Ovary (tissue), 10 donors: ENCODE measurements at places on chromosomes 7 and 10. TPM values are rescaled to one million over a fixed set of nuclear protein-coding genes. Genes with fewer than 3 reads are reported as not detected.

AKR1B15 gene
- total RNA-seq: not detected

UCN3 gene
- not detected for total RNA-seq

IL6 gene
- total RNA-seq: 8.2 TPM

MALRD1 gene
- total RNA-seq: 2.3 TPM

TET1 gene
- total RNA-seq: 5.3 TPM

TAS2R16 gene
- not detected for total RNA-seq

ZNF467 gene
- 8.7 TPM for total RNA-seq

LHFPL3 gene
- not detected for total RNA-seq

RNF32 gene
- 1.7 TPM for total RNA-seq

GRCh38 chr10:43090188-43090587 is 13.3 kb downstream of the RET start:
- H3K4me1 ChIP-seq: no peaks in the 10 kb centered on the region
- H3K27ac ChIP-seq: no peak overlapping the region
- H3K4me3 ChIP-seq: no peak overlapping the region
- DNase-seq: no peak
- no peaks in the 10 kb centered on the region for H3K36me3 ChIP-seq

DNA sequence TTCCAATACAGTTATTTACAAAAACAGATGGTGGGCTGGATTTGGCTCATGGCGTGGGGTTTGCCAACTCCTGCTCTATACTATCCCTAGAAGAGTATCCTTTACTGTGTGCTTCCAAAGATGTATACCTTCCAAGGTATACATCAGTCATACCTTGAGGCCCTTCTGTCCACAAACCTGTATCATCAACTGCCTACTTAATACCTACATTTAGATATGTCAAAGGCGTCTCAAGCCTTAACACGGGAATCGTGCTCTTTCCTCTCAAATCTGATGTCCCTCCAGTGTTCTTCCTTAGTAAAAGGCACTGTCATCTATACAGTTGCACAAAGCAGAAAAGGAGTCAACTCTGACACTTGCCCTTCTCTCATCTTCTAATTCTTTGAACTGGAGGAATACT is 36.9 kb downstream of the NAMPT start:
- H3K27ac ChIP-seq: no peak overlapping the region
- no peak for DNase-seq
- no peaks in the 10 kb centered on the region for H3K4me1 ChIP-seq
- H3K27me3 ChIP-seq: no peaks in the 10 kb centered on the region
- no peak overlapping the region for H3K4me3 ChIP-seq

- no peaks in the 10 kb centered on the region for H3K4me1 ChIP-seq
- H3K36me3 ChIP-seq: no peaks in the 10 kb centered on the region
- H3K4me3 ChIP-seq: no peak overlapping the region
- no peaks in the 10 kb centered on the region for H3K27me3 ChIP-seq
- no peak for DNase-seq
Measured at GRCh38 chr10:3720228-3721019, 64.6 kb downstream of the KLF6 start.

- no peak overlapping the region for H3K27ac ChIP-seq
- no peaks in the 10 kb centered on the region for H3K4me1 ChIP-seq
- no peaks in the 10 kb centered on the region for H3K27me3 ChIP-seq
Measured at GRCh38 chr7:134121632-134122139, 5.5 kb upstream of the LRGUK start.

GRCh38 chr10:105252911-105253310 is 611.8 kb downstream of the SORCS3 start:
- H3K4me1 ChIP-seq: no peaks in the 10 kb centered on the region
- H3K36me3 ChIP-seq: no peaks in the 10 kb centered on the region
- no peak for DNase-seq
- H3K27me3 ChIP-seq: no peaks in the 10 kb centered on the region
- no peak overlapping the region for H3K27ac ChIP-seq

- H3K27ac ChIP-seq: peak overlapping the region; percentile 97
- H3K4me1 ChIP-seq: peaks cover 9% of the 10 kb centered on the region
- DNase-seq: peak; percentile 64
Measured at GRCh38 chr10:114822444-114823076, 980 bp downstream of the FHIP2A start.

GRCh38 chr7:157900011-157900410 is 563.2 kb downstream of the DNAJB6 start:
- no peaks in the 10 kb centered on the region for H3K4me1 ChIP-seq
- H3K27ac ChIP-seq: no peak overlapping the region
- no peaks in the 10 kb centered on the region for H3K36me3 ChIP-seq
- no peak overlapping the region for H3K4me3 ChIP-seq
- DNase-seq: no peak
- no peaks in the 10 kb centered on the region for H3K27me3 ChIP-seq

DNA sequence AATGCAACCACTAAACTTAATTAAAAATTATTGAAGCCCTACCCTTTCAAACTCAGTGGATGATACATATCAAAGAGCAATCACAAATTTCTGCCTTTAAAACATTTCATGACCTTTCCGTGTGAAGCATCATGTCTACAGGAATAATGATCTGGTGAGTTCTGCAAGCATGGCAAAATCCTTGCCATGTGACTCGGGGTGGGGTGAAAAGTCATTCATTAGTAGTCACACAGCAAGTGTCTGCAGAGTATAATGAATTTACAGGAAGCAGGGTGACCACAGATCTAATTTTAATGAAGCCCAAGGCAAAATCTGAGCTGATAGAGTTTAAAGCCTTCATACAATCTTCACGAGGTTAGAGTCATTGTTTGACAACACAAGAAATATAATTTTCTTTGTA is 351.9 kb downstream of the THSD7A start:
- no peaks in the 10 kb centered on the region for H3K4me1 ChIP-seq
- H3K36me3 ChIP-seq: no peaks in the 10 kb centered on the region
- no peak for DNase-seq
- H3K4me3 ChIP-seq: no peak overlapping the region

- H3K4me1 ChIP-seq: no peaks in the 10 kb centered on the region
- H3K36me3 ChIP-seq: no peaks in the 10 kb centered on the region
- no peak for DNase-seq
- H3K27me3 ChIP-seq: no peaks in the 10 kb centered on the region
Measured at GRCh38 chr7:26153241-26153822, 1.3 kb downstream of the NFE2L3 start.

GRCh38 chr10:131998845-131999681 is 17.3 kb upstream of the BNIP3 start:
- peaks cover 31% of the 10 kb centered on the region for H3K4me1 ChIP-seq
- DNase-seq: no peak
- no peaks in the 10 kb centered on the region for H3K27me3 ChIP-seq
- no peak overlapping the region for H3K4me3 ChIP-seq
- no peaks in the 10 kb centered on the region for H3K36me3 ChIP-seq

DNA sequence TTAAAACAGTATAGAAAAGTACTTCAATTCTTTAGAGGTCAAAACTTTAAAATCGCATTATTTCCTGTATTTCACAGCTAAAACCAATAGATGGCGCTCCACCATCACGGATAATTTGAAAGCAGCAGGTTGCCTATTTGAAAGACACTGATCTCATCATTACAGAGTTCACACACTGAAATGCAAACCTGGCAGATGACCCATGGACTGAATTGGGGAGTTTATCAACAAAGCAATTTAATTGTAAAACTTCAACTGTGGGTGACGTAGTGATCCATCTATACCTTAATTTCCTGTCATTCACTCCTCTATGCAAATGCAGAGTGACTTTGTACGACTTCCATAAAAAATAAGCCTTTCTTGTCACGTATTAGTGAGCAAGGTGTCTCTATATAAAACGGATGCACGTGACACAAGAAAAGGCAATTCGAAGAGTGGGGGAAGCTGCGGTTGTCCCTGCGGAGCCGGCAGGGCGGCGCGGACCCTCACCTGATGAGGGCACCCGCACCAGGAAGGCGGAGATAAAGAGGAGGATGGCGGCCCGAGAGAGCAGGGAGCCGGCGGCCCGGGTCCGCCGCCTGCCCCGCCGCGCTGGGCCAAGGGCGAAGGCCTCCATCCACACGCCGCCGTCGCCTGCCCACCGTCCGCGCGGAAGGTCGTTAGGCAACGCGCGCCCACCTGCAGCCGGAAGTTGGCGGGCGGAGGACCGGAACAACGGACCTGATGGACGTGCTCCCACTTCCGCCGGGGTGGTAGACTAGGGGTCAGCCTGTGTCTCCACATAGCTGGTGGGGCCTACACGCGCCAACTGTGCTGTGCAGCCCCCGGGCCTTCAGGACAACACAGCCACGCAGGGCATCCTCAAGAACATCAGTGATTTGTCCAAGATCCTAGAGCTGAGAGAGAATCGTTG is at the start of gene ZPBP:
TSS of gene ZPBP (minus strand) at position 668 of the 913 bp plus-strand sequence. CDS start at position 616, 52 bp downstream.
- peak within 1 kb of the TSS; percentile 41 for H3K4me3 ChIP-seq
- no peaks in the 10 kb centered on the region for H3K36me3 ChIP-seq
- DNase-seq: no peak

DNA sequence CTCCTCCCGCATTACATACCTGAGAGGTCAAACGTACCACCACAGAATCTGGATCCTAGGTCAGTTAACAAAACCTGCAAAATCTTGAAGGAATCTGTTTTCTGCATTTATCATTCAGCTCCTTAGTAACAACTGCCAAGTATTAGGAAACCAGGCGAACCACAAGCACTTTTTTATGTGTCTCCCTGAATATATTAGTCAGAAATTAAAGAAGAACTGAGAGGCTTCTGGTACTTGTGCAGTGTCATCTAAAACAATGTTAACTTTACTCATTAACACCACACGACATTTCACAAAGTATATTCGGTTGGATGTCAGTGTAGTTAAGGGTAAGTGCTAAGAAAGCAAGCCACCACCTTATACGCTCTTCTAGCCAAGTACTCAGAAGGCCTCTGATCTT is 2.5 kb downstream of the CCDC6 start:
- no peaks in the 10 kb centered on the region for H3K36me3 ChIP-seq
- no peak overlapping the region for H3K27ac ChIP-seq
- no peak for DNase-seq
- H3K4me3 ChIP-seq: peak overlapping the region; percentile 95
- H3K4me1 ChIP-seq: peaks cover 13% of the 10 kb centered on the region
- H3K27me3 ChIP-seq: no peaks in the 10 kb centered on the region
